ENCODE measurements at places on chromosomes 13 and 19.

DNA sequence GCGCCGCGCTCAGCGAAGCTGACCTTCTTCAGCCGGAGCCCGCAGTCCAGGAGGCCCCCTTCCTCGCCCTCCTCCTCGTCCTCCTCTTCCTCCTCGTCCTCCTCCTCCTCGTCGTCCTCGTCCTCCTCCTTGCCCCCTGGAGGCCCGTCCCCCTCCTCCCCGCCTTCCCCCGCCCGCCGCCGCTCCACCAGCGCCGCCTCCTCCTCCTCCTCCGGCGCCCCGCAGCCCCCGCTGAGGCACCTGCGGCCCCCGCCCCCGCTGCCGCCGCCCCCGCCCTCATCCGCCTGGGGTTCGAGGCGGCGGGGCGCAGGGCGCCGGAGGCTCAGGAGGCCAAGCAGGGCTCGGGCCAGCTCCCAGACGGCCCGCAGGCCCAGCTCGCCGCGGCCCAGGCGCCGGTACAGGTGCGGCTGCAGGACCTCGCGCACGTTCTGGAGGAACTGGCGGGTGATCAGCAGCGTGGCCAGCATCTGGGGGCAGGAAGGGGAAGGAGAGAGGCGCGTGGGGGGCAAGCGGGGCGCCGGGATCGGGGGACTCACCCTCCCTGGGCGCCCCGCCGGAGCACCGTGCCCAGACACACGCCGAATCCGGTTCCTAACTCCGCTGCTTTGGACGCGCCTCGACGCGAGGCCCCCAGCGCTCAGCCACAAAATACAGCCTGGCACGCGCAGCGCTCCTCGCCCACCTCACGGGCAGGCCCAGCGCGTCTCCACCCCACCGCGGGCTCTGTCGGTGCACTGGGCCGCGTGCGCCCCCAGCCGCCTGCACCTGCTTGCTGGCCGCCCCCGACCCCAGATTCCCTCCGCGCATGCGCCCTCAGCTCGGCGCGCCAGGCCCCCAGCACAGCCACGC is 5.9 kb downstream of the ANO8 start:
- no peak for DNase-seq

GRCh38 chr19:8484331-8484894 is 18.0 kb downstream of the PRAM1 start:
- no peak for DNase-seq

- no peak for DNase-seq
Observed at GRCh38 chr19:35207391-35207871, 21.1 kb downstream of the FAM187B start.

DNA sequence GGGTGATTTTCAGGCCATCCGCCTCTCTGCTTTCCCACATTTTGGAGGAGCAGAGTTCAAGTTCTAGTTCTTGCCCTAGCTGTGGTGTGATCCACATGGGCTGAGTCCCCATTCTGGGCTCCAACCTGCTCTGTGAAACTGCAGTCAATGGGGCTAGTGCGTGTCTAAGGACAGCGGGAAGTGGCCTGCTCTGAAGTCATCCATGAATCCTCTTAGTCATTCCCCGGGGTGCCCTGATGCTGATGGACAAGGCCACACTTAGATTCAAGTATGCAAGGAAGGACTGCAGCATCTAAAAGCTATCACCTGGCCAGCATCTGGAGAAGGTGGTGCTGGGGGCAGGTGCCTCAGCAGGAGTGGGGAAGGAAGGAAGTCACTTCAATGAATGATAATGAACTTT is 94.6 kb downstream of the TSHZ3 start:
- DNase-seq = no peak

- DNase-seq = no peak
Observed at GRCh38 chr19:13040232-13040947, 45.1 kb downstream of the NFIX start.

DNA sequence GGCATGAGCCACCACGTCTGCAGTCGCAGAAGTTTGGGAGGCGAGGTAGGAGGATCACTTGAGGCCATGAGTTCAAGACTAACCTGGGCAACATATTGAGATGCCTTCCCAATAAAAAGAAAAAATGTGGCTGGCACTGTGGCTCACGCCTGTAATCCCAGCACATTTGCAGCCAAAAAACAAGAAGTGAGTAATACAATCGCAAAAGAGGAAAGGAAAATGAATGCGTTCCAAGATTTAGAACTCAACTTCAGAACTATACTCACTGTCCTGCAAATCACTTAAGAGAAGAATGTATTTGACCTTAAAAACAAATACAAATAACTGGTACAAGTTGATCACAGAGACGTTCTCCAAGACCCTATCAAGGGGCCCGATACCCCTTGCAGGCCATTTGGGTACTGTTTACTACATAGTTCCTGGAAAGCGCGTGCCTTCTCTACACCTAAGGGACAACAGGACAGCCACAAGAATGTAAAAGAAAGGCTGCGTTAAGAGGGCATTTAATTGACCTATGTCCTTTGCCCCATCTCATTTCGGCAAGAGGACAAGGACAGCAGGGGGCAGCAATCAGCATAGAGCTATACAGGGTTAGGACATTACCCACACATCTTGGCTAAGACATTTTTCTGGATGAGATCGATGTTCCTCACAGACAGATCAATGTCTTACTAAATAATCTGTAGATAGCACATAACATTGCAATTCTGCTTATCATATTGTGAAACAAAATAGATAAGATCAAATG is 41.3 kb downstream of the FLT3 start:
- DNase-seq = peak; percentile 56

GRCh38 chr13:31794452-31794851 is 55.1 kb downstream of the RXFP2 start:
- no peak for DNase-seq

GRCh38 chr19:39533003-39533512 is 406 bp upstream of the EID2B start:
- no peak for DNase-seq

DNA sequence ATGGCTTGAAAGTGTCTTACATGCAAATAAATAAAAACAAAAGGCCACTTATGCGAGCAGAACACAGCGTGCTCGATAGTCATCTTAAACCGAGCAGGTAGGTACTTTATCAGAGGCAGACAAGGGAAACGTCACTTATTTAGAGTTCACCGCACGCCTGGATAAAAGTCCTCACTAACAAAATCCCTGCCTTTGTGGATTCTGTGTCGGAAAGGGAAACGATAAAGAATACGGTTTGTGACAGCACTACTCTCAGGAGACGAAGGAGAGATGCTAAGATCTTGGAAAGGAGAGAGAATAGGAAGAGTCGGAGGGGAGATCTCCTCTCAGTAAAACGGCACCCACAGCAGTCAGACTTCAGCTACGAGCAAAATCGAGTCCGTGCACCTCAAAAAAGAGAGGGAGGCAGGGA is 581 bp downstream of the RCBTB1 start:
- peak; percentile 56 for DNase-seq

GRCh38 chr19:38714354-38714778 is 29.9 kb downstream of the CAPN12 start:
- DNase-seq = no peak

- peak; percentile 27 for DNase-seq
Observed at GRCh38 chr19:34336781-34337271, 28.2 kb upstream of the GPI start.

- DNase-seq = no peak
Observed at GRCh38 chr19:35042056-35042730, 672 bp downstream of the HPN start.

DNA sequence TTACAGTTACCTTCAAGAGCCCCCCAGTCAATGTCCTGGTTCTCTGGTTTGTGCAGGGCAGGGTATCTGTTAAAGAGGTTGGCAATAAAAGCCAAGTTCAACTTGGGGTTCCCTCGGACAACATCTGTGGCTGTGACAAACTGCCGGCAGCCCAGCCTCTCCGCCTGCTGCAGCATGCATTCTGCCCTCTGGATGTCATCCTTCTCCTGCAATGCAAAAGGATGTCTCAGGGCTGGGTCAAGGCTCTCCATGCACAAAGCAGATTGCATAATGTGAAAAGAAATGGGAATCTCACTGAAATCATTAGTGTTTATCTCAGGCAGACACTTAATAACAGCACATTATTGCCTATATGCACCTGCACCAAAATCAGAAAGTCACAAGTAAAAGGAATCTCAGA is 35.1 kb downstream of the LCP1 start:
- DNase-seq = no peak

DNA sequence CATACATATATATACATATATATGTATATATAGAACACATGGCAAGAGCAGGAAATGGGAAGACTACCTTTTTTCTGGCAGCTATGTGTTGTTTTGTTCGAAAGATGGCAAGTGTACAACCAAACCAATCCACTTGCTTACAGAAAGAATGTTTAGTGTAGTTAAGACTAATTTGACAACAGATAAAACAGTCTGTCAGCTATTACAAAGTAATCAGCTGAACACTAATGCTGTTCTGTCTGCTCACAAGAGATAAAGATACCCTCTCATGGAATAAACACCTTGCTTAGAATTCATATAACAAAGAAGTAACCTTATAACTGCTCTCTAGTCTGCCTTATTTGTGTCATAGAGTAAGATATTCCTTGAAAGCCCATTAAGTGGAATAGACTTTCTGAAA is 858 bp upstream of the KCNRG start:
- no peak for DNase-seq

DNA sequence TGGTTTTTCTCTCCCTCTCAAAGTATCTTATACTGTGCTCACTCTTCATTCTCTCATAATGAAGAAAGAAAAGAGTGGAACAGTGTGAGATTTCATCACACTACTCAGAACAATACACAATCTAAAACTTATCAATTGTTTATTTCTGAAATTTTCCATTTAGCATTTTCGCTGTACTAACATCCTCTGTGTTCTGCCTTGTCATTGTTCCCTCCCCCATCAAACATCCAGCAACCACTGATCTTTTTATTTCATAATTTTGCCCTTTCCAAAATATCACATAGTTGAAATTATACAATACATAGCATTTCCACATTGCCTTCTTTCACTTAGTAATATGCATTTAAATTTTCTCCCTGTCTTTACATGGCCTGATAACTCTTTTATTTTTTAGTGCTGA is 658.7 kb downstream of the SLITRK1 start:
- no peak for DNase-seq

DNA sequence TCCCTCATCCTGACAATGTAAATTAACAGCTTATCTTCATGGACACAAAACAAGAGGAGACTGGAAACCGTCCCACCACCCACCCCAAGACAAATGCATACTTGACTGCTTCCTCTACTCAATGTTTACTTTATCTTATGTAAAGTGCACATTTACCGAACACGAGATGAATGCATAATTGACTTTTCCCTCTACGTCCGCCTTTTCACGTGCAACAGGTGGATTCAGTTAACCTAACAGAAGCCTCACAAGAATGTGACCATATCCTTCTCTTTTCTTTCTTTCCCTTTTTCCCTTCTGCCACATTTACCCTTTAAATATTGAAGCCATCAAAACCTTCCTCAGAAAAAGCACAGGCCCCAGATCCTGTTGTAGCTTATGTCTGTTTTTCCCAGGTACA is 468.0 kb downstream of the UQCRFS1 start:
- DNase-seq = no peak

- DNase-seq = peak; percentile 23
Observed at GRCh38 chr13:46639033-46639981, 86.3 kb downstream of the LRCH1 start.

DNA sequence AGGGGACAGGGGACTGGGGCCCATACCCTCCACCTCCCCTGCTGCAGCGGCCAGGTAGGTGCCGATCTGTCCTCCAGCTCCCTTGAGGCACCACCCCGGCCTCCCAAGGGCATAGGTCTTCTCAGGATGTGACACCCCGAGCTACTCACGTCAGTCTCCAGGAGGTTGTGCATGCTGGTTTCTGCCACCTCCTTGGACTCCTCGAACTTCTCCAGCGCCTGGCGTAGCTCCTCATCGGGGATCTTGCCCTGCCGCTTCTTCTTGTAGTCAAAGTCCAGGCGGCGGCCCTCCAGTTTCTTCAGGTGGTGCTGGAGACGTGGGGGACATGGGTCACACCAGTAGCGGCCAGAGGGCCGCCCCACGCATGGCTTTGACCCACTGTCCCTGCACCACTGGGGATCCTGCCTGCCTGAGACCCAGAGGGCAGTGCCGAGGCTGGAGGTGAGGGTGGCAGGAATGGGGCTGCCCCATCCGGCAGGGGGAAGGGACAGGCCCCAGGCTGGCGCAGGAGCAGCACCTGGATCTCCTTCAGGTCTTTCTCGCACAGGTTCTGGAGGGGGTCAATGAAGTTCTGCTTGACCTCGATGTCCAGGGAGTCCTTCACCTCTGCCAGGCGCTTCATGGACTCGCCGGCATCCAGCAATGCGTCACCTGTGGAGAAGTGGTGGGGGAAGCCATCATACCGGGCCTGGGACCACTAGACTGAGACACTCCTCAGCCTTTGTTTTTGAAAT is 20.4 kb downstream of the MPND start:
- DNase-seq = no peak

Measured in SW480 (cell line).